ENCODE measurements at places on chromosomes 6 and 20. TPM values are rescaled to one million over a fixed set of nuclear protein-coding genes. Genes with fewer than 3 reads are reported as not detected.

The FERMT1 gene
- total RNA-seq = 2.6 TPM

The BANF2 gene
- total RNA-seq = not detected

DNA sequence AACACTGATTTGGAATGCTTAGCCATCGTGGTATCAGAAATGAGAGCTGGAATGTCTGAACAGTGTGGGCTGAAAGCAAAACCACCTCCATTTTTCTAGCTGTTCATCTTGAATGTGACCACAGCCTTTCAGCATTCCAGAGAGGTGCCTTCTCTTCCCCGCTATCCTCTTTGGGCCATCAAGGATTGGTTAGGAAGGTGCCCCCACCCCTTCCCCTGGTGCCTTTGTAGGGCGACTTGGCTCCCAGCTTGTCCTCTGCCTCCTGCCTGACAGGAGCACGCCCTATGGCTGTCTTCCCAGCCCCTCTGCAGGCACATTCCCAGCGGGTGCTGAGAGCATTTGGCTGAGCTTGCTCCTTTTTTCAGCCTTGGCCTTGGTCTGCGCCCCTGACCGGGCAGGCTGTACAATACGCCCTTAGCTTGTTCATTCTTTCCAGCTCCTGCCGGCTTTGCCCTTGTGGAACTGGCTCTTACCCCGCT lies 97.5 kb downstream of the ARMC2 start:
- peak; percentile 77 for DNase-seq

- no peak for DNase-seq
Measured at GRCh38 chr6:65350530-65350929, 356.5 kb downstream of the EYS start.

- no peak for DNase-seq
Measured at GRCh38 chr20:45441746-45442145, 25.8 kb downstream of the PIGT start.

DNA sequence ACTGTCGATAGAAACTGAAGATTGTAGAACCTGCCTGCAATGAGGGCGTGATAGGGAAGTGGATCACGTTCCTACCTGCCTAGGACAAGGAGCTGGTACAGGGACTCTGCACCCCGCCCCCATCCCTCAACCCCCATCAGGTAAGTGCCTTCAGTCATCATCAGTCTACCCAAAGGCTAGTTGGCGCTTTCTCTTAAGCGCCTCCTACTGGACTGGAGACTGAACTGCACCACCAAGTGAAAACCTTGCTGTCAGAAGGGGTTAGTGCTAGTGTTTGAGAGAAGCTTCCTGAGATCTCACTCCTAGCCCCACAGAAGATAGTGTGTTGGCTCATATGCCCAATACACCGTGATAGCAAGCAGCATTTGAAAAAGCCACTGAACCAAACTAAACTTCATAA lies 706.5 kb upstream of the MAN1A1 start:
- DNase-seq = peak; percentile 0

DNA sequence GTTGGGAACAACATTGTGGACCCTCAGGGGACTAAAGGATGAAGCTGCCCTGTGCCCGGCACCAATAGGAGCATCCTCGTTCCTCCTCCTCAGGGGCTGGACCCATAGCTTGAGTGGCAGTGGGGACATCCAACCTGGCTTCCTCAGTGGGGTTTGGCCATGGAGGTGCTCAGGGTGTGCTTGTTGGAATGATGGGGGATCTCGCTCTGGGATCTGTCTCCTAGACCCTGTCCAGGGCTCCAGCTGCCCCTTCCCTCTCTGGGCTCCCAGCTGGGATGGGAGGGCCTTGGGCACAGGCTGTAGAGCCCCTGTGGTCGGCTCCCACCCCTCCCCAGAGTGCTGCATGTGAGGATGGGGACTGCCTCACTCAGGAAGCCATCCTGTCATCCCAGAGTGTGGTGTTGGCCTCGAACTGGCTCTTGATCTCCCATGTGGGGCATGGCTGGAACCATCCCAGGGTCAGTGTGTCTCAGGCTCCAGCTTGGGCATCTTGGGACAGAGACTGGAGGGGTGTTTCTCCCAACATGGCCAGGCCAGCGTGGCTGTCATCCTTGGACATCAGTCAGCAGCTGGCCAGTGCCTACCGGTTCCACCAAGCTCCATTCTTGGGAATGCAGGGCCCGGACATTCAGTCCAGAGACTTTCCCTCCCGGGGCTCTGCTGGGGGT lies 9.5 kb upstream of the MYT1 start:
- no peak for DNase-seq

Measured in myocyte (in vitro differentiated cells).